Gastroesophageal sphincter (tissue), 4 donors: ENCODE measurements at places on chromosomes 4 and X. TPM values are rescaled to one million over a fixed set of nuclear protein-coding genes. Genes with fewer than 3 reads are reported as not detected.

- no peak for ATAC-seq
These were observed 738.6 kb upstream of the GRIA3 start for GRCh38 chrX:122445466-122445865.

DNA sequence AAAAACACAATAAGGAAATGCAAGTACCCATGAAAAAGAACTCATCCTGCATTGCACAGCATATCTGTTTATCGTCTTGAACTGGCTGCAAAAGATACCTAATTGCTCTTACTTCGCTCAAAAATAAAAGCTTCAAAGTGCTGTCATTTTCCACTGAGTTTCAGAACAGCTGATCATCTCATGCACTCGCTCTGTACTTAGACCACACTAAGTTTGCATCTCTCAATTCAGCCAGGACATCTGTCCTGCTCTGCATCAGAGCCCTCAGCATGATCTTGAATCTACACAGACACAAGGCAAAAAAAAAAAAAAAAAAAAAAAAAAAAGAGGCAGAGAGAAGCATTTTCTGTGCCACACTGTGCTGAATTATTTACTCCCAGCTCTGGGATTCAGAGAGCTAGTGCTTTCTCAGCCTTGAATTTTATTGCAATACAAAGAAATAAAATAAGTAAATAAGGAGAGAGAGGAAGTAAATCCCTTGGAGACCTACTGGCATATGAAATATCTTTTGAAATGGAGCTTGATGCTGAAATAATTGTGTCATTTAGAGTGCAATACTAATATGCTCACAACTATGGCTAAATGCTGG, 81.3 kb downstream of the PPP1R2C start:
- ATAC-seq, result no peak

Gene NLGN4X
- total RNA-seq, result 6.3 TPM

Gene KCNIP4
- total RNA-seq, result 0.59 TPM

- no peak for ATAC-seq
These were observed 67.8 kb downstream of the SPIN4 start for GRCh38 chrX:63283348-63283747.

Gene GSPT2
- total RNA-seq, result 6.3 TPM

Gene PHOX2B
- total RNA-seq, result 0.67 TPM

GRCh38 chrX:24005028-24005427, 22.0 kb downstream of the KLHL15 start:
- ATAC-seq, result no peak

DNA sequence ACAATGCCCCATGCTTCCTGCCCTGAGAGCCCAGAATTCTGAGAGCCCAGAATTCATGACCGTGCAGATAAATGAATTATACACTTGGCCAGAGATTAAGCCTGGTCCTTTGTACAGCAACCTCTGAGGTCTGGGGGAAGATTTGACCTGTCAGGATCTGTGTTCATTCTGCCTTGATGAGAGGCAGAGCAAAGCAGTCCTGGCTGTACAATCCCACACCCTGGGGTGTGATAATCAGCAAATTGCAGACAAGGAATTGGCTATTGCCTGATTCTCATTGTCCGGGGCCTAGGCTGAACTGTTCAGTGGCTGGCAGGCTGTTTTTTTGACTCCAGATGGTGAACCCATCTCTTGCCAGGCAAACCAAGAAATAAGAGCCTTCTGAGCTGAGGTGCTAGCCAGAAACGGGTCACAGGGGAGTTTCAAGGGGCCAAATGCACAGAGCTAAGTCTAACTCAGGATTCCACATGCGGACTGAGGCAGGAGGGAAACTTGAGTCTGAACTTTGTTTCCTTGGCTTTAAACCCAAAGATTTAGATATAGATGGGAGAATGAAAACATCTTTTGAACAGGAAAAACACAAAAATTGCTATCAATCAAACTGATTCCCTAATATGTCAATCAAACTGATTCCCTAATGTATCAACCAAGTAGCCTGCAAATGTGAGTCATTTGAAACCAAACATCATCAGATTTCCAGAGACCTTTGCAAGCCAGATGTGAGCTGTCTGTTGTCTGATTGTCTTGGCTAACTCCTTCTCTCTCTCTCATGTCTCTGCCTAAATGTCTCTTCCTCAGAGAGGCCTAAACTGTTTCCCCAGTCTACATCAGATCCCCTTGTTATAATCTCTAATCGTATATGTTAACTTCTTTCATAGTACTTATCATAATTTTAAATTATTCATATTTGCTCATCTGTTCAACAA, 159.3 kb downstream of the ATG4A start:
- no peak for ATAC-seq

DNA sequence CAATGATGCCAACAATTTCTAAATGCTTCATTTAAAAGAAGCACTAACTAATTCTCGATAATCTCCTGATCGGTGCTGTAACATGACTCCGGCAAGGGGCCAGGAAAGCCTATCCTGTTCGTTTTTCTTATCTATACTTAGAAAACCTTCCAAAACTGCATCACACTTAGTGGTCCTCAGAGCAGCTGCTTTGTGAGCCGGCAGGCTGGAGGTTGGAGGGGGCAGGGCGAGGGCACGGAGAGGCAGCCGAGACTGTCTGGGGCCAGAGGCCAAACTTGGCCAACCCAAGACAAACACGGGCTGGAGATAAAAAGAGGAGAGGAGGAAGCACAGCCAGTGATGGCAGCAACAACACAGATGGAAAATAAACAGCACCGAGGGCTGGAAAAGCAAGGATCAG, 455.7 kb downstream of the BCOR start:
- ATAC-seq, result no peak

DNA sequence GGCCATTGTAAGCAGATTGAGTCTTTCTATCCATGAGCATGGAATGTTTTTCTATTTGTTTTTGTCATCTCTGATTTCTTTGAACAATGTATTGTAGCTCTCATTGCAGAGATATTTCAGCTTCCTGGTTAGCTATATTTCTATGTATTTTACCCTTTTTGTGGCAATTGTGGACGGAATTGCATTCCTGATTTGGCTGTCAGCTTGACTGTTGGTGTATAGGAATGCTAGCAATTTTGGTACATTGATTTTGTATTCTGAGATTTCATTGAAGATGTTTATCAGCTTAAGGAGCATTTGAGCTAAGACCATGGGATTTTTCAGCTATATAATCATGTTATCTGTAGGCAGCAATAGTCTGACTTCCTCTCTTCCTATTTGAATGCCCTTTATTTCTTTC, 154.6 kb downstream of the GUCY2F start:
- no peak for ATAC-seq

Gene PNCK
- total RNA-seq, result 14.4 TPM

DNA sequence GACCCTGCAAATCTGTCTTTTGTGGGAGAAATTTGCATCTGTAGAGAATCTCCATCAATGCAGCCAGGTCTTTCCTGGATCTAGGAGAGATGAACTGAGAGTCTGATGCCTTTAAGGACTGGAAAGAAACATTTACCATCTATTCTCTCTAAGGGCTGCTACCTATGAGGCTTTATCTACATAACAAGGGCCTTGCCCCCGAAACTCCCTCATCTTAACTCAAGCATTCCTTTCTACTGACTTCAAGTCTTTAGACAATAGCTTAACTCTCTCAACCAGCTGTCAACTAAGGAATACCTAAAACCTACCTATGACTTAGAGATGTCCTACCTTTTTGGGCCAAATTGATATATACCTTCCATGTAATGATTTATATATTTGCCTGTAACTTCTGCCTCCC, 32.1 kb downstream of the MAGEB17 start:
- ATAC-seq, result no peak

- peak; percentile 73 for ATAC-seq
These were observed 178.7 kb upstream of the RBPJ start for GRCh38 chr4:26141911-26142638.

- peak; percentile 35 for ATAC-seq
These were observed 36.7 kb downstream of the PSAPL1 start for GRCh38 chr4:7398104-7398423.

Gene DCAF4L1
- total RNA-seq, result 0.47 TPM

DNA sequence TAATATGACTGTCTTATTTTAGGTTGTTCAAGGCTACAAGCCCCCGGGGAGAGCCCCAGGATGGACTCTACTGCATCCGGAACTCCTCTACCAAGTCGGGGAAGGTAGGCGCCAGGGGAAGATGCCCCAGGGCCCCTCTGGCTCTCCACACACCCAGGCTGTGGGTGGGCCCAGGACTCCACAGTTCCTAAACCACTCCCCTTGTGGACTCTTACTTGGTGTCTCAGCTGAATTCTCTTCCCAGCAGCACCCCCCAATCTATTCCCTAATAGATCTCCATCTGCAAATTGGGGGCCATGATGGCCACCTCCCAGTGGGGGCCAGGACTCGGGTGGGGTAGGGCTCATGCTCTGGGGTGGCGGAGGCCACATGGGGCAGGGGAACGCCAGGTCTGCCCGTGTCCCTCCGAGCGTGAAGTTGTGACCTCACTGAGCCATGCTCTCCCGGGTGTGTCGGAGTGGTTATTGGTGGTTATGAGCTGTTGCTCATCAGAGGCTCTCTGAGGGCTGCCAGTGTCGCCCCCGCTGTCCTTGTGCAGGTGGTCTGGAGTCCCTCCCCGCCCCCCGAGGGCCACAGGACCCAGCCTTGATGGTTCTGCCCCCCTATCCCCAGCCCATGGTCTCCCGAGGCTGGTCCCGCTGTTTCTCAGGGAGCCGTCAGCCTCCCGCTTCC, 11.2 kb upstream of the ADD1 start:
- no peak for ATAC-seq

DNA sequence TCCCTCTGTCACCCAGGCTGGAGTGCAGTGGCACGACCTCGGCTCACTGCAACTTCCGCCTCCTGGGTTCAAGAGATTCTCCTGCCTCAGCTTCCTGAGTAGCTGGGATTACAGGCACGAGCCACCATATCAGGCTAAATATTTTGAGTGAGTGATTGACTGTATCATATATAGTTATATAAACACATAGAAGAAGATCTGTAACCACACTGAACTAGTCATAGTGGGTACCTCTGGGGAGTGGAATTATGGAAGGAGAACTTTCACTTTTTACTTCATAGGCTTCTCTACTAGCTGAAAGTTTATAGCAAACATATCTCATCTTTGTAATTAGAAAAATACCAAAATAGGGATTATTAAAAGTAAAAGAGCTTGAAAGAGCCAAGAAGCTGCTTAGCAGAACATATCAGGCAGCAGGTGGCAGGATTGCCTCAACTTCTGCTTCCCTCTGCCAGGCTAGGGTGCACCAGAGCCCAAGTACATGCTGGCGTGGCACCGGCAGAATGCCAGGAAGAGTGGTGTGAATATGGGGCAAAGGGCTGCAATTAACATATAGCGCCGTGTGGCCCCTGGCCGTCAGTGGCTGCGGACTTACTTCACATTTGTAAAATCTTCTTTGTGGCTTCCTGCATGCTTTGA, 39.5 kb upstream of the CD40LG start:
- ATAC-seq, result no peak

Gene ASB5
- total RNA-seq, result 22.6 TPM

GRCh38 chrX:1529328-1529727, 7.7 kb downstream of the P2RY8 start:
- ATAC-seq, result no peak

GRCh38 chr4:166655705-166656104, 578.6 kb downstream of the SPOCK3 start:
- no peak for ATAC-seq

Gene SMIM31
- total RNA-seq, result 0.17 TPM

Gene GNRHR
- total RNA-seq, result not detected

DNA sequence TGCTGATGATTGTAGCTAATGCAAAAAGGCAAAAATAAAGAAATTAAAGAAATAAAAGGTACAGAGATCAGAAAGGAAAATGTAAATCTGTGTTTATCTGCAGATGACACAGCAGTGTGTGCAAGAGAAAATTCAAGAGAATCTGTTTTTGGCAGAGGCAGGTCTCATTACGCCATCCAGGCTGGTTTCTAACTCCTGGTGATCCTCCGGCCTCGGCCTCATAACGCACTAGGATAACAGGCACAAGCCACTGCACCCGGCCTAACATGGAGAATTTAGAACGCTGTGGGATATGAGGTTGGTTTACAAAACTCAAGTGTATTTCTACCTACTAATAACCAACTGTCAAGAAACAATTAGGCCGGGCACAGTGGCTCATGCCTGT, 29.4 kb downstream of the CTBP1 start:
- no peak for ATAC-seq

GRCh38 chr4:55871299-55871800, 17.9 kb downstream of the EXOC1 start:
- ATAC-seq, result no peak

Gene DDIT4L
- total RNA-seq, result 5.0 TPM

Gene FATE1
- total RNA-seq, result not detected

GRCh38 chrX:129495900-129496299, 27.4 kb downstream of the SMARCA1 start:
- no peak for ATAC-seq

- ATAC-seq, result no peak
These were observed 163.8 kb upstream of the KLF8 start for GRCh38 chrX:56068274-56068758.

GRCh38 chr4:53929955-53930798, 134.2 kb downstream of the CHIC2 start:
- ATAC-seq, result peak; percentile 83

GRCh38 chrX:112997991-112998390, 157.4 kb upstream of the AMOT start:
- no peak for ATAC-seq

DNA sequence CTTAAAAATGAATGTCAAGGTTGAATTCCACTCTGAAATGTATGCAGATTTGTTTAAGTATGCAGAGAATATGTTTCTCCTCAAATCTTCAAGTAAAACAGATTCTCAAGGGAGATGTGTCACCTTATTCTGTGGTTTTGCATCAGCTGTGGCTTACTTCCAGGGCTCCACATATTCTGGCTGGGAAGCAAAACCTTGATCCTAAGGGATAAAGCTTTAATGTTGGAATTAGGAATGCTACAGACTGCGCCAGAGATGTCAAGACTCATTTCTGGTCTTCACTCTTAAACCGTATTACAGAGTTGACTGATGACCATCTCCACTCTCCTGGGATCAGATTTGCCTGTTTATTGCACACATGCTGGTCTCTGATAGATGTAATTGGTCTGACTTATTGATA, 143.9 kb upstream of the DIPK2B start:
- no peak for ATAC-seq

DNA sequence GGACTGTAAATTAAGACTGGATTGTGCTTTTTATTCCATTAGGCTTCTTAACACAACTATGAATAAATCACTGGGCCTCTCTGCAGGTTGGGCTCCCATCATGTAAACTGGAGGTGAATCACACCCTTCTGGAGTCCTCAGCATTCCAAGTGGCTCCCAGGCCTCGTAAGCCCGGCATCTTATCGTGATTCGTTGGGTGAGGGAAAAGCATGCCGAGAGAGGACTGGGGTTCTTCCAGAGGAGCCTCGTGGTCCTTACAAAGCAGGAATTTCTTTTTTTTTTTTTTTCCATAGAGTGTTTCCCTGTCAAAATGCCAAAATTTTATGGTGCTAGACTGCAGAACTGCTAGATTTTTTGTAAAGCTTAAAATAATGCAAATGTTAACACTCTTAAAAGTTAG, 20.0 kb downstream of the CLDN22 start:
- no peak for ATAC-seq

GRCh38 chr4:22574880-22575279, 59.0 kb upstream of the ADGRA3 start:
- no peak for ATAC-seq

Gene MAGEE1
- total RNA-seq, result 5.3 TPM

GRCh38 chr4:113382704-113383103, 333.3 kb downstream of the ANK2 start:
- peak; percentile 35 for ATAC-seq

Gene AFF1
- total RNA-seq, result 61.8 TPM
